Fibroblast of skin of back (primary cell): ENCODE measurements at places on chromosomes 4 and X.

DNA sequence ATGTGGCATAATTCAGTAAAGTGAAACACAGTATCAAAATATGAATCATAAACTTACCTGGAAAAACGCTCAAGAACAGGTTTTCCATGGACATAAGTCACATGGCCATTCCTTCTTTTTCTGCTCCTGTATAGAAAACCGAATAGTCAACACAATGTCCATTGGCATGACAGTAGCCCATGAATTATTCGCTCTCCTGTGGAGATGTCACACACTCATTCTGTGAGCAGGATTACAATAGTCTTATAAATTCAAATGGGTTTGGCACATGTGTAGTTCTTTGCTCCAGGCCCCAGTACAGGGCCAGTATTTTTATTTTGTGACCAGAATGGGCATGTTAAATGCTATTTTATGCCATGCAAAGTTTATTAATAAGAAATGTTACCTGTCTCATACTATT, 15.1 kb upstream of the CXCL13 start:
- no peak for DNase-seq

DNA sequence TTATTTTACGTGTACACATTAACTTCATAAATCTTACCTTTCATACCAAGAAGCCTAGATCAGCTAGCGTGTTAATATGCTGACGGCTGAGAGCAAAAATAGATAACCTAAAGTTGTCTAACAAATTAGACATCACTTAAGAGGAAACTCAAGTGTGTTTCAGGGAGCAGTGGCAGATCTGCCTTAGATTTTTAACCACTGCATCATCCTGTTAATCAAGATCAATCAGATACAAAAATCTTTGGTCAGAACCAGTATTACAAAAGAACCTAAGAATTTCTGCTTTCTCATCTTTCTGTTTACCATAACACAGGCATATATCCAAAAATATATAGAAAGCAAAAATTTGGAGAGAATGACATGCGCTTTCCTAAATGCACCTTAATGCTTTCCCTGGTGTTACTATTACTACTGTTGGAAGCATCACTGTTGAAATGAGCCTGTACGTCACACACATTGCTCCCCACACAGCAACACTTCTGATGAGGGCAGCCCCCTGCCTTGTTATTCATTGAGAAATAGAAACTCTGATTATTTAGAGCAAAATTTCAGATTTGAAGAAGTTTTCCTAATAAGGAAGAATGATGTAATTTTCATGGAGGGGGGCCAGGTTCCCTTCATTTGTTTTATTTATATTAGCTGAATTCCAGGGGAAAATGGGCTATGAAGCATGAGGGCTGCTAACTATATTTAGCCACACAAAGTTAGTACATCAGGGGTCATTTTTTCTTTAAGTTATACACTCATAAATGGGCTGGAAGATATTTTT, 152.3 kb downstream of the CBR4 start:
- DNase-seq: peak; percentile 86

GRCh38 chrX:120456973-120457372, 12.1 kb downstream of the LAMP2 start:
- DNase-seq: peak; percentile 30

GRCh38 chrX:13666836-13667235, 13.9 kb downstream of the TCEANC start:
- DNase-seq: no peak

GRCh38 chrX:11341274-11342201, 48.3 kb downstream of the AMELX start:
- DNase-seq: peak; percentile 56

DNA sequence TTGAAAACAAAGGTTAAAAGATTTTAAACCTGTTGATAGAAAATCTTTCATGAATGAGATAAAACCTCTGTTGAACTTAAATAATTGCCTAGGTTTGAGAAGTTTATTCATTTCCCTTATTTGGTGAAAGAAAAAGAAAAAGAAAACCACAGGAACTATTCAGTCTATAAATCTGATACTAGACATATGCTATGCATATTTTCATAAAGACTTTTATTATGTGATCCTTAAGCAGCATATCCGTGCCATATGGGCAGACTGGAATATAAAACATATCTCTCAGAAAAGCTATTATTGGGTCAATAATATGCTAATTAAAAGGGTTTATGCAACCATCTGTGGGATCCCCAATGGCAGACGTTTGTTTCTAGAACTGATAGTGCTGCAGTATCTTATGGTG, 178.7 kb downstream of the RASL11B start:
- no peak for DNase-seq

GRCh38 chr4:98996056-98996764, 689 bp downstream of the METAP1 start:
- peak; percentile 42 for DNase-seq

GRCh38 chr4:61004651-61005170, 195.4 kb upstream of the ADGRL3 start:
- no peak for DNase-seq

GRCh38 chr4:2177443-2178093, 64.4 kb downstream of the HAUS3 start:
- peak; percentile 4 for DNase-seq

GRCh38 chrX:98299785-98300184, 1416.1 kb downstream of the RPA4 start:
- peak; percentile 0 for DNase-seq

DNA sequence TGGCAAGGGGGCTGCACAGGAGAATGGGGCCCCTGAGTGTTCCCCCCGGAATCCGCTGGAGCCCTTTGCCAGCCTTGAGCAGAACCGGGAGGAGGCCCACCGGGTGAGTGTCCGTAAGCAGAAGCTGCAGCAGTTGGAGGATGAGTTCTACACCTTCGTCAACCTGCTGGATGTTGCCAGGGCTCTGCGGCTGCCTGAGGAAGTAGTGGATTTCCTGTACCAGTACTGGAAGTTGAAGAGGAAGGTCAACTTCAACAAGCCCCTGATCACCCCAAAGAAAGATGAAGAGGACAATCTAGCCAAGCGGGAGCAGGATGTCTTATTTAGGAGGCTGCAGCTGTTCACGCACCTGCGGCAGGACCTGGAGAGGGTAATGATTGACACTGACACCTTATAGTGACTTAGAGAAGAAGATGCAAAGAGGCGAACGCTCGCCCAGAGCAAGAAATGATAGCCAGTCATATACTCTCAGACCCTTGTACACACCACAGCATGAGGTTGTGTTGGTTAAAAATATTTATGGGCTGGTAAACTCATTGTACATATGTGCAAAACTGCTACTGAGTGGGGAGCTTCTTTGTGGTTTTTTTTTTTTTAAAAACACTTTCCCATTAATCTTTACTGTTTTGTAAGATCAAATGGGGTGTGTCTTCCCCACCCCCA, 52.5 kb downstream of the JADE1 start:
- DNase-seq: no peak

DNA sequence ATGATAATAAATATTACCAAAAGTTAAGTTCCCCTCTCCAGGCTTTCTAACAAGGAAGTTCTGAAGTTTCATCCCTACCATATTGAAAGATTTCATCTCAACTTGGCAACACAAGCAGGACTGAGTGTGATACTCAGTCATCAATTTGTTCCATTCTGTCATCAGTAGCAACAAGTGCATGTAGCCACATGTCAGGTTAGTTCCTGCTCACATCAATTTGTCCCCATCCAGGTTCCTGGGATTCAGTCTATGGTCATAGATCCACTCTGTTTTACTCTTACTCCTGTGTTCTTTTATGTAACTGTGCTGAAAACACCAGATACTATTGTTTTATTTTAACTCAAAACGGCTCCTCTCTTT, 22.2 kb downstream of the SMPX start:
- no peak for DNase-seq

GRCh38 chr4:46484881-46485280, 95.0 kb upstream of the GABRA2 start:
- no peak for DNase-seq

GRCh38 chr4:173934201-173934600, 349.3 kb downstream of the FBXO8 start:
- no peak for DNase-seq

DNA sequence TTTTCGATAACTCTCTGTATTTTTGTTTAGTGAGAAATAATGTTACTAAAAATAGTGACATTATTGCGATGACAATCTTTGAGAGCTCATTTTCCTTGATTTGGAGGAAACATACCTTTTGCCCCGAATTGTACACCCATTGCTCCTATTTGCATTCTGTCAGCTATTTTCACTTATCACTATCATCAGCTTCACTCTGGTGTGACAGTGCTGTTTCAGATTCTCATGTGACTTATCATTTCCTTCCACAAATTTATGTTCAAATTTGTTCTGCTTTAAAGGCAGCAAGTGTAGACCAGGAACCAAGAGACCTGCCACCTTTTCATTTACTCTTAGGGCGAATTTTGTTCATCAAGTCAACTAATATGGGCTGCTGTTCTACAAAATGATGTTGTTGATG, 179.4 kb downstream of the RBM46 start:
- DNase-seq: no peak

DNA sequence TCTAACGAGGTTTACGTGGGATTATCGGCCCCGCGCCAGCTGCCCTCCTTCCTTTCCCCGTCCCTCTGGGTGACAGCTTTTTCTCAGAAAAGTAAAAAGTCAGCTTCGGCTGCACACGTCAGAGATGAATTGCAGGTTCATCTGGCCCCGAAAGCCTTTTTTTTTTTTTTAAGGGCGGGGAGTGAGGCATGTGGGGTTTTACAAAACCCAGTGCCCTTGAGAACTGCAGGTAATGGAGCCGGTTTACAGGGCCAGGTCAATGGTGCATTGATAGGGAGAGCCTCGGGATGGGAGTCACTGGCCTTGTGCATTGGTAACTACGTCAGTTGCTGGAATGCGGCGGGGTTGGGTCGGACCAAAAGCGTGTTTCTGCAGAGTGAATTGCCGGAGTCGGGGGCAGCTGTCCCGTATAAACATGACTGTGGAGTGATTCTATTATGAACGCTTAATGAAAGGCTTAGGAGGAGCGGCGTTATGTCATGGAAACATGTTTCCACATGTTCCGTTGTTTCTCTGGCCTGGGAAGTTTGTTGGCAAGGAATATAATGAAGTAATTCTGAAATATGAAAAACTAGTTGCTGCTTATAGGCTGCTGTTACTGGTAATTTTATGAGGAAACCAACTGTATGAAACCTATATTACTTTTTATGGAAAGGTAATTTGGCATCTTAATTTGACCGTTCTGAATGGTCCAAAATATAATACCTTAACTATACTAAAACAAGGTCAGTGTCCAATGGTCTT, 1.1 kb downstream of the HSPA4L start:
- DNase-seq: peak; percentile 29

DNA sequence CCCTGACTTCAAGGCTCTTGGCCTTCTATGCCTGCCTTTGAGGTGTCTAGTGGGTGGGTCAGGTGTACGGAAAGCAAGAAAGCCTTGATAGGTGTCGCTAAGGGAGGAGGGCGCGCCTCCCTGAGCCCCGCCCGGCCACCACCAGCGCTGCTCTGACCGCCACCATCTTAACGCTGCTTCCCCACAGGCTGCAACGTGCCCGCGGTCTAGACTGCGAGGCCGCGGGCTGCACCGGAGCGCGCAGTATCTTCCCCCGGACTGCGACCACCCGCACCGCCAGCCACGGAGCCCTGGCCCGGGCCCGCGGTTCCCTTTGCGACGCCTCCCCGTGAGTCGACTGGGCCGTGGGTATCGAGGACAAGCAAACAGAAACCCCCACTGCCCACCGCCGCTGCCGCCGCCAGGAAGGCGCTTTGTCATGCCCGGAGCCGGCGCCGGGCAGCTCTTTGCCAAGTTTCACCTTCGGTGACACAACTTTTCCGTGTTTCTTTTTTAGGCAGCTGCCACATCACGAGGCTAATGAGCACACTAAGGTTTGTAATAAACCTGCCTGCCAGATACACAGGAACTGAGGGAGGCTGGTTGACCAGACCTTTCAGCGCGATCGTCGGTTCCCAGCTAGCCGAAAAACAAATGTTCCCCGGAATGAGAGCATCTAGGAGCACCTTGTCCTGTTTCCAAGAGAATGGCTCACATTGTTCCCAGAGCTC, 335.8 kb upstream of the F9 start:
- no peak for DNase-seq

DNA sequence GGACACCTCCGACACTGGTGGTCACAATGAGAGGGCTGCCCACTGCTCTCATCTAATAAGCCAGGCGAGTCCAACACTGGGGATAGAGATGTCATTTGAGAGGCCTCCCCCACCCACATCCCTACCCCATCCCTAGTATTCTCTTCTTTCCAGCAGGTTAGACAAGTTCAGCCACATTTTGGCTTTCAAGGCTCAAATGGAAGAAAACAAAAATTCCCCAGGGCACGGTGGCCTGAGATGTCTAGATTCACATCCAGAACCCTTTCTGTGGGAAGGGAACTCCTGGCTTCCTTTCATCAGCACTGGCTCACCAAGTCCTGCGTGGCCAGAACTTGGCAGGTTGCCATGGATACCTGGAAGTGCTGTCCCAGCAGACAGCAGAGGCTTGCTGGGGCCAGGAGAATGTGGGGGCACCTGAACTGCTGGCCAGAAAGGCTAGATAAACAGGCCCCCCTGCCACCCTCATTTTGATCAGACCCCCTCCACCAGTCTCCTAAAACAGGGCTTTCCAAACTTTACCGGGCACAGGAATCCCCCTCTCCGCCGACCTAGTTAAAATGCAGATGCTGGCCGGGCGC, 1.3 kb upstream of the NYX start:
- DNase-seq: no peak

- DNase-seq: no peak
Measured at GRCh38 chr4:138005486-138005885, 236.7 kb downstream of the SLC7A11 start.

GRCh38 chrX:40411340-40412111, 169.2 kb upstream of the ATP6AP2 start:
- DNase-seq: no peak

GRCh38 chr4:144090744-144091143, 49.8 kb downstream of the GYPA start:
- DNase-seq: no peak

GRCh38 chrX:8179656-8180055, 8.6 kb upstream of the VCX2 start:
- DNase-seq: peak; percentile 20

GRCh38 chr4:73945674-73946449, 36.0 kb downstream of the PF4 start:
- no peak for DNase-seq

DNA sequence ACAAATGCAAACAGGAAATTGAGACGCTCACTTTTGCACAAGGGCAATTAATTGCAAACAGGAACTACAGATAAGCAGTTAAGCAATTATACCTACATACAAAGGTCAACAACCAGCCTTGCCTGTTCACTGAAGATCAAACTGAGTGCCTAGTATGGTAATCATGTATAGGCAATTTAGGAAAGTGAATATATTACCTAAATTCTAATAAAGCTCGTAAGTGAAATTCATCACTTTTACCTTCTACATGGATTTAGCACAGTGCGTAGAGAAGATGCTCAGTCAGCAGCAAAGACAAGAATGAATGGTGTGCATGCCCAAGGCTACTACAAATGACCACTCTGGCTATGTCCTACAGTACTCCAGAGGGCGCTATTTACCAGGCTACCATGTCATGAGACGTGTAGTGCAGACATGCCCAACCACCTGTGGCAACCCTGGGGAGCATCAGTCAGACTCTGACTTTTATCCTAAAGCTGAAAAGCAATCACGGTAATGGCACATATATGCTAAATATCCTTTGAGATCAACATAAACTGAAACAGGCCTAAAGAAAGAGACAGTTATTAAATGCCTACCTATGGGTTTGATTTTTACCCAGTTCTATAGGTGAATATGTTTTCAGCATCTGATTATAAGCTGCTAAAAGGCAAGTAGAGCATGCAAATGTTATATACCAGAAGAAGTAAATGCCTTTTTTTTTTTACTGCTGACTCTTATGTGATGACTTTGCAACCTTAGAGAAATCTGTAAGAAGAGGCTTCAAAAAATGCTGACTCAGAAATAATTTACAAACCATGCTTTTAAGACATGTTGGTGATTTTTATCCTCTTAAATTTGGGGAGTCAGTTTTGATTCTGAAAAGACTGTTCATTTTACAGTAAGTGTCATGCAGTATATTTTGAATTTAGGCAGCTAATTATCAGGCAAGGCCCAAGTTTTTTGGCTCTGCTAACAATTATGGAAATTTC, 178.0 kb downstream of the PPP3CA start:
- DNase-seq: peak; percentile 58
